Activated T-cell treated with anti-CD3 and anti-CD28 coated beads, Interleukin-2, amount 50 U/mL, for 72 hours (primary cell): ENCODE measurements at places on chromosomes 5 and 9.

- H3K27ac ChIP-seq: no peak overlapping the region
- H3K4me1 ChIP-seq: no peaks in the 10 kb centered on the region
- H3K4me3 ChIP-seq: no peak overlapping the region
- no peak for DNase-seq
These were observed 85.5 kb upstream of the PPP1R26 start for GRCh38 chr9:135394131-135394530.

DNA sequence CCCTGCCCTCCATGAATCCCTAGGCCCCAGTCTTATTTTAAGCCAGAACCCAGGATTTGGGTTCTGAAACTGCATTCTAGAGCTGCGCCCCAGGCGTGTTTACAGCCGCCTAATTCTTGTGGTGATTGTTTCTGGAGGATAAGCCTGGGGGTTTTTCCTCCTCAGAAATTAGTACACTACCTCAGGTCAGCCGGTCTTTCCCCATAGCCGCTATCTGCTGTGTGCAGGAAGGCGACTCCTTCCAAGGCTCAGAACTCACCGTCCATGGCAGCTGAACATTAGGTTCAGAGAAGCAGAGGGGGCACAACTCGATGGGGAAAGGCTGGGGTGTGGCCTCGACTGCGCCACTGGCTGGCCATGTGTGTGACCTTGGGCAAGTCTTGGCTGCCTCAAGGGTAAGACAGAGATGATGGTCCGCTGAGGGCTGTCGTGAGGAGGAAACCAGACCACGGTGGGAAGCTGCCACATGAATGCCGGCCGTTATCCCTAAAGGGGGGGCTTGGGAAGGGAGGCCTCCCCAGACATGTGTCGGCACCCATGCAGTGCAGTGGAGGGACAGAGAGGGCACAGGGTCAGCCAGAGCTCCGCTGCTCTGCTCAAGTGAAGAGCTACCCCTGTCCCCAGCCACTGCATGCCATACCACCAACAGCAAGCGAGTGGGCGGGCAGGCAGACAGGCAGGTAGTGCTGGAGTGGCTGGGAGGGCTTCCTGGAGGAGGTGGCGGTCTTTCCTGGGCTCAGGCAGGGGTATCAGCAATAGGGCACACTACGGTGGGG, 28.9 kb downstream of the SHB start:
- no peaks in the 10 kb centered on the region for H3K27me3 ChIP-seq
- H3K27ac ChIP-seq: no peak overlapping the region
- H3K4me1 ChIP-seq: no peaks in the 10 kb centered on the region
- no peaks in the 10 kb centered on the region for H3K36me3 ChIP-seq

- H3K27ac ChIP-seq: no peak overlapping the region
- no peaks in the 10 kb centered on the region for H3K27me3 ChIP-seq
- H3K36me3 ChIP-seq: peaks cover 7% of the 10 kb centered on the region
- peaks cover 25% of the 10 kb centered on the region for H3K4me1 ChIP-seq
- DNase-seq: no peak
- H3K4me3 ChIP-seq: no peak overlapping the region
These were observed 64.2 kb upstream of the ABL1 start for GRCh38 chr9:130770679-130771442.

GRCh38 chr9:120436983-120437475, 142.9 kb downstream of the CDK5RAP2 start:
- H3K4me1 ChIP-seq: peaks cover 7% of the 10 kb centered on the region
- peak; percentile 13 for DNase-seq
- no peak overlapping the region for H3K27ac ChIP-seq
- no peak overlapping the region for H3K4me3 ChIP-seq

- no peak overlapping the region for H3K4me3 ChIP-seq
- DNase-seq: no peak
- no peaks in the 10 kb centered on the region for H3K36me3 ChIP-seq
- peaks cover 21% of the 10 kb centered on the region for H3K27me3 ChIP-seq
- peaks cover 20% of the 10 kb centered on the region for H3K4me1 ChIP-seq
These were observed 48.9 kb downstream of the PTPN3 start for GRCh38 chr9:109449036-109449798.

GRCh38 chr5:103693517-103693916, 130.9 kb upstream of the NUDT12 start:
- H3K27me3 ChIP-seq: no peaks in the 10 kb centered on the region
- H3K36me3 ChIP-seq: no peaks in the 10 kb centered on the region
- no peak for DNase-seq

GRCh38 chr5:172411484-172412072, 42.7 kb downstream of the SH3PXD2B start:
- H3K27ac ChIP-seq: no peak overlapping the region
- peaks cover 39% of the 10 kb centered on the region for H3K27me3 ChIP-seq
- DNase-seq: peak; percentile 66
- no peak overlapping the region for H3K4me3 ChIP-seq
- peaks cover 1% of the 10 kb centered on the region for H3K36me3 ChIP-seq

DNA sequence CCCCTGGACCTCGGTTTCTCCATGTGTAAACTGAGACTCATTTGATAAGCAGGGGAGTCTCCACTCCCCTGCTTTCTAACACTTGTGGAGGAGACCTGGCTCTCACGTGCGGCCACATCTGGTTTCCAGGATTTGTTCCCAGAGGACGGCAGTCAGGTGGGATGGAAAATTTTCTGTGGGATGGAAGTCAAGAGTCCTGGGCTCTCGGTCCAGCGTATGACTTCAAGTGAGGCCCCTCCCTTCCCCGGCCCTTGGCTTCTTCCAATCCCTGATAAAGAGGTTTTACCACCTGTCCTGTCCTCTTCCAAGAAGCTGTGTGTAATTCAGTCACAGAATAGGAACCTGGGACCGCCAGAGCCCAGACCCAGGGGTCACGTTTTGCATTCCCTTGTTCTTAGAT, 35.0 kb downstream of the TMOD1 start:
- no peaks in the 10 kb centered on the region for H3K36me3 ChIP-seq
- H3K4me1 ChIP-seq: no peaks in the 10 kb centered on the region
- peaks cover 29% of the 10 kb centered on the region for H3K27me3 ChIP-seq
- DNase-seq: no peak
- H3K27ac ChIP-seq: no peak overlapping the region

DNA sequence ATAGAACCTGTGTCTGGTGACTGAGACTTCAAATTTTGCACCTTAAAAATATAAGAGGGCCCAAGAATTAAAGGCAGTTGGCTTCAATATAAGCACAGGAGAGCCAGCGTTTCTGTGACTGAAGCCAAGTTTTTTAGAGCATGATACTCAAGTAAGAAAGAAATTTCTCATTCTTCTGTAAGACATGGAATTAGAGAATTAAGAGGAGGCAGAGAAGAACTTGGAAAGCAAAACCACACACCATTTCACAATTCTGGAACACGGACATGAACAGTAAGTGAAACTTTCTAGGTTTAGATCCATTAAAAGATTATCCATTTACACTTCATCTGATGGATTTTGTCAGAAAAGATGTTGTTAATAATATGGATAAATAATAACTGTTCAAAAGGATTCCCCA, 8.9 kb upstream of the AGXT2 start:
- no peaks in the 10 kb centered on the region for H3K36me3 ChIP-seq
- no peak overlapping the region for H3K27ac ChIP-seq
- H3K4me1 ChIP-seq: peaks cover 12% of the 10 kb centered on the region
- no peak for DNase-seq
- H3K4me3 ChIP-seq: no peak overlapping the region

GRCh38 chr5:143065185-143065965, 295.2 kb downstream of the ARHGAP26 start:
- peak; percentile 66 for DNase-seq
- peak overlapping the region; percentile 72 for H3K4me3 ChIP-seq
- H3K27ac ChIP-seq: peak overlapping the region; percentile 47
- no peaks in the 10 kb centered on the region for H3K27me3 ChIP-seq
- H3K4me1 ChIP-seq: peaks cover 57% of the 10 kb centered on the region
- peaks cover 16% of the 10 kb centered on the region for H3K36me3 ChIP-seq

- peaks cover 14% of the 10 kb centered on the region for H3K4me1 ChIP-seq
- no peak overlapping the region for H3K4me3 ChIP-seq
- DNase-seq: no peak
- no peak overlapping the region for H3K27ac ChIP-seq
- peaks cover 4% of the 10 kb centered on the region for H3K36me3 ChIP-seq
These were observed 118.2 kb downstream of the SSBP2 start for GRCh38 chr5:81632679-81633078.

- no peak overlapping the region for H3K27ac ChIP-seq
- no peak overlapping the region for H3K4me3 ChIP-seq
- no peak for DNase-seq
- H3K27me3 ChIP-seq: no peaks in the 10 kb centered on the region
These were observed 45.6 kb upstream of the RAI14 start for GRCh38 chr5:34610546-34610945.

DNA sequence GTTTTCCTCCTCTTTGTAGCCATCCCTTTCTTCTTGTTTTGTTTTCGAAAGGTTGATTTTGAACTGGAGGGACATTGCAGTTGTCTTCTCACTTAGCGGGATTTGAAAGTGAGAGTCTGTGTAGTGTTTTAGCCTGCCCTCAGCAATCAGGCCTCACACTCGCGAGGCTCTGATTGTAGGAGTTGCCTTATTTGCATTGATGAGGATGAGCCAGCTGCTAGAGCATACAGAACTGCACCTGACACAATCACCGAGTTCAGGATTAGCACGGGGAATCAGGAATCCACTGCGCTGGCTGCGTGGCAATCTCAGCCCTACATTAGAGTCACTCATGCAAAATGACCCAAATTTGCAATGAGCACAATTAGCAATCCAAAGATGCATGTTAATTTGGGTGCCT, 122.5 kb upstream of the TMEM161B start:
- H3K27me3 ChIP-seq: peaks cover 13% of the 10 kb centered on the region
- H3K36me3 ChIP-seq: no peaks in the 10 kb centered on the region
- no peak overlapping the region for H3K4me3 ChIP-seq
- no peaks in the 10 kb centered on the region for H3K4me1 ChIP-seq

DNA sequence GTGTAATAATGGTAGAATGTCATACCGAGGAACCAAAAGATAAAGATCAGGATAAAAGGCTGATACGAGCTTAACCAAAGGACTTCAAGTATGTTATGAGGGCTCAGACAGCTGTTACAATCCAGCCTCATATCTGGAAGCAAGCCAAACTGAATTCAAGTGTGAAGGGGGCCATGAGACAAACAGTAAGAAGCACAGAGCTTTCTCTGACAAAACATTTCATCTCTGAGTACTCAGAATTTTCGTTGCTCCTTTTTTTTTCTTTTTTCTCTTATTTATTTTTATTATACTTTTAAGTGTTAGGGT, 52.9 kb upstream of the CD180 start:
- peaks cover 6% of the 10 kb centered on the region for H3K4me1 ChIP-seq
- no peaks in the 10 kb centered on the region for H3K36me3 ChIP-seq
- no peak for DNase-seq
- no peaks in the 10 kb centered on the region for H3K27me3 ChIP-seq

DNA sequence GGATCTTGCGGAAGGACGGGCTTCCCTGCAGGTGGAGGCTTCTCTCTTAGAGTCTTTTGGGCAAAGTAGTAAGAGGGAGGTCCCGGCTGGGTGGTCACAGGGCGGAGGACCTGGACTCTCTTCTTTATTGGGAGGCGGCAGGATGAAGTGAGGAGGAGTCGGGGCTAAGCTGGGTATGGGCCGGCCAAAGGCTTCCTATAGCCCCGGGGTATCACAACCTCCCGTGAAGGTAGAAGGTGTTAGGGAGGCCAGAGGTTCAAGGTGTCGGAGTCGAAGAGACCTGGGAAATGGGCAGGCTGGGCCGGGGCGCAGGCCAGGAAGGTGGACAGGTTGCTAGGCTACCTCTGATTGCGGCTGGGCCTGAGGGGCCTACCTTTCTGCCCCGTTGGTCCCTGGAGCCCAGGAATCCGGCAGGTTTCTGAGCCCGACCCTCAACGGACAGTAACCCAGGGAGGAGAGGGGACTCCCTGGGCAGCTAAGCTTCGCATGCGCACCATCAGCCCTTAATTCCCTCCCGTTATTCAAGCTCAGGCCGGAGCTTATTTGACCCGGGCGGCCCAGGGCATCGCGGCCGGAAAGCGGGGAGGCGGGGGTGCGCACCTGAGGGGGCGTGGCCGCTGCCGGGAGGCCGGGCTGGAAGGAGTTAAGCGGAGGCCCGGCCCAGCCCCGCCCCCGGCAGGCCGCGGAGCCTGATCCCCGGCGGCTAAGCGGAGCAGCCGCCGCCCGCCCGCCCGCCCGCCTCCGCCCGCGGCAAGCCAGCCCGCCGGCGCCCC, at the start of gene TESK1:
TSS of gene TESK1 (plus strand) at position 685 of the 773 bp plus-strand sequence. CDS start 358 bp downstream, outside the sequence.
- peaks cover 49% of the 10 kb centered on the region for H3K4me1 ChIP-seq
- H3K36me3 ChIP-seq: peaks cover 3% of the 10 kb centered on the region
- peak within 1 kb of the TSS; percentile 92 for H3K27ac ChIP-seq

DNA sequence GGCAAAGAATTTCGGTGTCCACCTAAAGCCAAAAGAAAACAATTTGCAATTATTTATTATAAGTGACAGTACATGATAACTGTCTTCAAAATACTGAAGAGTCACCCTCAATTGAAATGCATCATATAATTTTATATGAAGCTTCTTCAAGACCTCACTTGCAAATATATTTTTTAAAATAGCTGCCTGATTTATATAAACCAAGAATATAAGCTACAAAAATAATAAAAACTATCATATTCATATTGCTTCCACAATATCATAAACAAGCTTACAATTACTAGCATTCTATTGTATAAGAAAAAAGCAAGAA, 144.1 kb downstream of the CETN3 start:
- H3K4me1 ChIP-seq: no peaks in the 10 kb centered on the region
- no peak for DNase-seq
- no peaks in the 10 kb centered on the region for H3K36me3 ChIP-seq
- no peak overlapping the region for H3K27ac ChIP-seq
